ENCODE measurements at places on chromosomes 3 and 15.

GRCh38 chr3:50267280-50267913 lies 1.6 kb upstream of the SEMA3B start:
- DNase-seq, result no peak

DNA sequence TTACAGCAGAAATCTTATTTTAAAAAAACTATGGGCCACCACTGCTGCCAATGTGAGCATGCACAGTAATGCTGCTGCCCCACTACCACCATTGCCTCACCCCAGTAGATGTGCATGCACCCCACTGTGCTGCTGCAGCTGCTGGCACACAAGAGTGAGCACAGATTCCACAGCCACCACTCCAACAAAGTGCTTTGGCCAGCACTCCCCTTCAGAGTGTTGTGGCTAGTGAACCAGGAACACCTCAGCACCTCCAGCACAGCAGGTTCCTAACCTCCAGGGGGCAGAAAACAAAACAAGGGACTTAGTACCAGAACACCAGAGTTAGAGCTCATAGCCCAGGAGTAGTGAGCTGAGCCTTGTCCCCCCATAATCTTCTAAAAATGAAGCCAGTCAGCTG lies 629.6 kb downstream of the PYDC2 start:
- DNase-seq, result no peak

DNA sequence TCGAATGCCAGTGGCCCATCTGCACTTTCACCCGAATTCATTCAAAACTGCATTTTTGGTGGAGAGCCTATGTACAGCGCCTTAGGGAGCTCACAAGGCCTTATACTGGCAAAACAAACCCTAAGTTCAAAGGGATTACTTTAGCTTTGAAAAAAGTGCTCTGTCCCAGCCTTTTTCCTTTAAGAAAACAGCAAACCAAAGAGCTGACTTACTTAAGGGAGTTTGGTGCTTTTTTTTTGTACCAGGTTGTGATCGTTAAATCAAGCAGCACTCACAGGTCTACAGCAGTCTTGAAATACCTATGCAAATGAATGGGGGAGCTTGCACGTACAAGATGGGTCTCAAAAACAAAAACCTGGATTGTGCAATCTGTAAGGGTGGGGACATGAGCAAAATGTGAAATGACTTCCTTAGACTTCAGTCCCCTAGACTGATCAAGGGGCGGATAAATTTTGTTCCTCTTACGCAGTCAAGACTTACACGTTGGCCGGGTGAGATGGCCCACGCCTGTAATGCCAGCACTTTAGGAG lies 11.6 kb upstream of the PIK3CB start:
- no peak for DNase-seq

DNA sequence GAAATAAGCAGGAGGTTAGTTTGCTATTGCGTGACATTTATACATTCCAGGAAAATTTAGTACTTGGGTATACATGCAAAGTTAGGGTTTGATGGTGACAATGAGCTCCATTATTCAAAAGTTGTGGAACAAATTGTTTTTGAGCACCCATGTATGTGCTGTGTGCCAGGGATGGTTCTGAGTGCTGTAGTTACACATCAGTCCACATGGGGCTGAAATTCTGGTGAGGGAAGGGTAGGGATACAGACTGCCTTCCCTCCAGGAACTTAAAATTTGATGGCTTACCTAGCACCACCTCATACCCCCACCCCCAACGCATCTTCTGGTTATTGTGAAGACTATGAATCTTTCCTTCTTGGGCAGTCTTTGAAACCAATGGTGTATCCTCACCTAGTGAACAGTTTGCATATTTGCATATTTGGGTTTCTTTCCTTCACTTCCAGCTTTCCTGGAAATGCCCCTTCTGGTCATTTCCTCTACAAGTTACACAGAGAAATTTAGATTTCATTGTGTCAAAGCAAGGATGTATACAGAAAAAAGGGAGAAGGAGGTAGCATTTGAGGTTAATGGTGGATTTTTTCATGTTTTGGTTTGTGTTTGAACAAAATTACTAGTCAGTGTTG lies 222.0 kb upstream of the IL12A start:
- DNase-seq, result no peak

- no peak for DNase-seq
These were observed 26.6 kb upstream of the SLMAP start for GRCh38 chr3:57729334-57730045.

- DNase-seq, result no peak
These were observed 105.7 kb downstream of the GOLIM4 start for GRCh38 chr3:167989999-167990398.

Measured in hematopoietic multipotent progenitor cell treated with erythropoietin and hydrocortisone succinate and interleukin-3 and kit ligand, for 17 days (in vitro differentiated cells).